ENCODE measurements at places on chromosomes 1 and 21. TPM values are rescaled to one million over a fixed set of nuclear protein-coding genes. Genes with fewer than 3 reads are reported as not detected.

Gene RHD
- total RNA-seq = not detected

Gene DMRTA2
- not detected for total RNA-seq

Gene FMOD
- 20.5 TPM for total RNA-seq

Gene MYOG
- total RNA-seq = not detected

Gene KLHDC8A
- total RNA-seq = not detected

Gene TSPAN1
- total RNA-seq = 2.2 TPM

Gene C4BPB
- total RNA-seq = not detected

Gene HEYL
- 14.4 TPM for total RNA-seq

Gene C4BPA
- not detected for total RNA-seq

Gene IRF6
- 44.0 TPM for total RNA-seq

Gene ST6GALNAC5
- total RNA-seq = 0.28 TPM

Gene TIE1
- 27.2 TPM for total RNA-seq

Gene APOBEC4
- not detected for total RNA-seq

Gene SELENBP1
- 81.3 TPM for total RNA-seq

Gene ANP32E
- 49.1 TPM for total RNA-seq

Gene NVL
- 12.1 TPM for total RNA-seq

Gene FCRLB
- 0.46 TPM for total RNA-seq

Gene PDC
- not detected for total RNA-seq

Gene AVPR1B
- not detected for total RNA-seq

Gene AP4B1
- total RNA-seq = 11.1 TPM

Gene OR2T35
- not detected for total RNA-seq

Gene SLC26A9
- total RNA-seq = 15.7 TPM
